ENCODE measurements at places on chromosomes 11 and 22. TPM values are rescaled to one million over a fixed set of nuclear protein-coding genes. Genes with fewer than 3 reads are reported as not detected.

CECR2 gene
- 0.16 TPM for total RNA-seq

CDC42BPG gene
- 0.31 TPM for total RNA-seq

GRAMD1B gene
- total RNA-seq = 16.2 TPM

MPZL2 gene
- 26.2 TPM for total RNA-seq

GRCh38 chr11:14503023-14503422 is 3.4 kb upstream of the COPB1 start:
- peaks cover 49% of the 10 kb centered on the region for H3K36me3 ChIP-seq
- no peak overlapping the region for H3K4me3 ChIP-seq
- H3K27ac ChIP-seq = peak overlapping the region; percentile 11
- H3K4me1 ChIP-seq = peaks cover 12% of the 10 kb centered on the region
- DNase-seq = no peak

GRCh38 chr11:32233276-32233675 is 142.4 kb downstream of the RCN1 start:
- H3K27me3 ChIP-seq = peaks cover 14% of the 10 kb centered on the region
- DNase-seq = no peak
- H3K4me3 ChIP-seq = no peak overlapping the region
- no peaks in the 10 kb centered on the region for H3K36me3 ChIP-seq
- no peaks in the 10 kb centered on the region for H3K4me1 ChIP-seq
- H3K27ac ChIP-seq = no peak overlapping the region

GRCh38 chr11:77400271-77400670 is 73.6 kb downstream of the PAK1 start:
- no peak for DNase-seq
- no peaks in the 10 kb centered on the region for H3K27me3 ChIP-seq
- no peak overlapping the region for H3K27ac ChIP-seq
- H3K36me3 ChIP-seq = peaks cover 17% of the 10 kb centered on the region
- peaks cover 33% of the 10 kb centered on the region for H3K4me1 ChIP-seq
- no peak overlapping the region for H3K4me3 ChIP-seq

- H3K27me3 ChIP-seq = no peaks in the 10 kb centered on the region
- H3K27ac ChIP-seq = no peak overlapping the region
- no peak overlapping the region for H3K4me3 ChIP-seq
- DNase-seq = no peak
Observed at GRCh38 chr22:20776624-20777405, 2.9 kb downstream of the SERPIND1 start.

DNA sequence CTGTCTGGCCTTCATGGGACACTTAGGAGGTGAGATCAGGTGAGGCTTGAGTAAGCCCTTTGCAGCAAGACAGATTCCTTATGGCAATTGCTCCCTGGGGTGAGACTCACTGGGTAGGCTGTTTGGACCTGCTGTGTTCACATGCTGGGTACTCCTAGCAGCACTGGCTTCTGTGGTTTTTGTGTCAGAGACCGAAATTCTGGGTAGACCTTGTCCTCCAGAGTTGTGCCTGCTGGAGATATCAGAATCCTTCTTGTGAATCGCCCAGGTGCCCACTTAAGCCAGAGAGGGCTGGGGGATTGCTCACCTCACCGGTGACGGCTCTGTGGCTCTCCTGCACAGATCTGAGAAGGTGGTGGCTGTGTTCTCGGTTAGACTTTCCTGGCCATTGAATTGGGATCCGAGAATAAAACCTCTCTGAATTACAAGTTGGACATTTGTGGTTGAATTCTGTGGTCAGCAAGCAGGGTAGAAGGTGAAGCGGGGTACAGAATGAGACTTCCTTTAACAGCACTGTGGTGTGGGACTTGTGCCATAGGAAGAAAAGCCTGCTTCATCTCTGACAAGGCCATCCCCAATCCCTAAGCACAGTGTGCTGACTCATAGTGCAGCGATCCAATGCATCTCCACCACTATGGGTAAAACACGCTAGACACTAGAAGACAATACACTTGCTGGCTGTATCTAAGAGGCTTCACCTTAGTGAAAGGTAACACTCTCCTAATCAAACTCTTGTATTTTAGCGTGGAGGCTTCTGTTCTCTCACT is 52.5 kb upstream of the TTC12 start:
- H3K4me3 ChIP-seq = no peak overlapping the region
- H3K27ac ChIP-seq = no peak overlapping the region
- no peaks in the 10 kb centered on the region for H3K36me3 ChIP-seq
- DNase-seq = no peak
- H3K4me1 ChIP-seq = no peaks in the 10 kb centered on the region

- H3K36me3 ChIP-seq = no peaks in the 10 kb centered on the region
- no peak overlapping the region for H3K27ac ChIP-seq
- H3K27me3 ChIP-seq = peaks cover 7% of the 10 kb centered on the region
- H3K4me3 ChIP-seq = no peak overlapping the region
- H3K4me1 ChIP-seq = no peaks in the 10 kb centered on the region
Observed at GRCh38 chr22:35170716-35171697, 86.3 kb upstream of the HMGXB4 start.

DNA sequence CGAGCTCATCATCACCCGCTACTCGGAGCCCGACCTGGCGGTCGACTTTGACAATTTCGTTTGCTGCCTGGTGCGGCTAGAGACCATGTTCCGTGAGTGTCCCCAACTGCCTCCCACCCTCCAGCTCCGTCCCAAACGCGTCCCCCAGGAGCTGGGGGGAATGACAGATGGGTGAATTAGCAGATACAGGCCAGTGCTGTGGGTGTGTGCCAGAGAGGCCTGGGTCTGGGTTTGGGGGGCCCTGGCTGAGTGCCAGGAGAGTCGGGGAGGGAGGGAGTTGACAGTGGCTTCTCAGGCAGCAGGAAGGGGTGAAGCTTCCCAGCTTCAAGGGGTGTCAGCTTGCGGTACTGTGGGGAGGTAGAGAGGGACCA is 28.6 kb downstream of the CAPN1 start:
- H3K4me1 ChIP-seq = peaks cover 23% of the 10 kb centered on the region
- DNase-seq = no peak
- H3K36me3 ChIP-seq = peaks cover 5% of the 10 kb centered on the region

GRCh38 chr22:48885271-48885918 is 942.3 kb downstream of the BRD1 start:
- no peaks in the 10 kb centered on the region for H3K36me3 ChIP-seq
- DNase-seq = no peak
- no peak overlapping the region for H3K4me3 ChIP-seq
- H3K27ac ChIP-seq = no peak overlapping the region

DNA sequence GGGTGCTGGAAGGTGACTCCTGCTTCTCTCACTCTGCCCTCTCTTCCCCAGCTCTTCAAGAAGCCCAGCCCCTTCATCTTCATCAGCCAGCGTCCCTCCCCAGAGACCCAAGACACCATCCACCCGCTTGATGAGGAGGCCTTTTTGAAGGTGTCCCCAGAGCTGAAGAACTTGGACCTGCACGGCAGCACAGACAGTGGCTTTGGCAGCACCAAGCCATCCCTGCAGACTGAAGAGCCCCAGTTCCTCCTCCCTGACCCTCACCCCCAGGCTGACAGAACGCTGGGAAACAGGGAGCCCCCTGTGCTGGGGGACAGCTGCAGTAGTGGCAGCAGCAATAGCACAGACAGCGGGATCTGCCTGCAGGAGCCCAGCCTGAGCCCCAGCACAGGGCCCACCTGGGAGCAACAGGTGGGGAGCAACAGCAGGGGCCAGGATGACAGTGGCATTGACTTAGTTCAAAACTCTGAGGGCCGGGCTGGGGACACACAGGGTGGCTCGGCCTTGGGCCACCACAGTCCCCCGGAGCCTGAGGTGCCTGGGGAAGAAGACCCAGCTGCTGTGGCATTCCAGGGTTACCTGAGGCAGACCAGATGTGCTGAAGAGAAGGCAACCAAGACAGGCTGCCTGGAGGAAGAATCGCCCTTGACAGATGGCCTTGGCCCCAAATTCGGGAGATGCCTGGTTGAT is 12.6 kb downstream of the IL10RA start:
- H3K4me3 ChIP-seq = no peak overlapping the region
- no peak for DNase-seq
- H3K27me3 ChIP-seq = no peaks in the 10 kb centered on the region
- H3K27ac ChIP-seq = peak overlapping the region; percentile 68

DNA sequence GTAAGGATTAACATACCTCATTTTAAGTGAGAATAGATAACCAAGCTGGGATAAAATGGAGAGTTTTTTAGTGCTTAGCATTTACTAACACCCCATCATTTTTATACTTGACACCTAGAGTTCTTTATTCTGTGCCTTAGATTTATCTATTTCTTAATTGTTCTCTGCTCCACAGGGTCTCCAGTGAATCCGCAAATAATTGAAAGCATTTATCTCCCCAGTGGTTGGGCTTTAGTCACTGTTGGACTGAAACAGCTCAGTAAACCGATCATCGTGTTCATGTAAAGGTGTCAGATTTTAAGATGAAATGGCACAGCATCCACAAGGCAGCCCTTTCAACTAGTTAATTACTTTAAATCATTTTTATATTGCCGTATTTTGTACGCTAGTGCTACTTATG is 17.8 kb upstream of the GRIA4 start:
- DNase-seq = no peak
- H3K27me3 ChIP-seq = no peaks in the 10 kb centered on the region
- H3K4me1 ChIP-seq = no peaks in the 10 kb centered on the region
- no peak overlapping the region for H3K4me3 ChIP-seq
- no peaks in the 10 kb centered on the region for H3K36me3 ChIP-seq

- no peaks in the 10 kb centered on the region for H3K36me3 ChIP-seq
- peaks cover 33% of the 10 kb centered on the region for H3K27me3 ChIP-seq
- no peak overlapping the region for H3K27ac ChIP-seq
Observed at GRCh38 chr11:20131788-20132666, 28.2 kb downstream of the DBX1 start.

GRCh38 chr11:61281581-61282250 is 13.4 kb downstream of the VWCE start:
- peaks cover 2% of the 10 kb centered on the region for H3K4me1 ChIP-seq
- peak; percentile 51 for DNase-seq
- no peak overlapping the region for H3K4me3 ChIP-seq
- no peaks in the 10 kb centered on the region for H3K27me3 ChIP-seq
- no peak overlapping the region for H3K27ac ChIP-seq

All from activated CD8-positive, alpha-beta T cell treated with anti-CD3 and anti-CD28 coated beads for 36 hours (primary cell).